Activated CD4-positive, alpha-beta T cell treated with anti-CD3 and anti-CD28 coated beads, Interleukin-2, amount 10 ng/mL, durations not matched to agents 7 days and 5 days (primary cell): ENCODE measurements at places on chromosomes 6 and 20. TPM values are rescaled to one million over a fixed set of nuclear protein-coding genes. Genes with fewer than 3 reads are reported as not detected.

- no peak overlapping the region for H3K27ac ChIP-seq
- H3K4me3 ChIP-seq: no peak overlapping the region
- no peaks in the 10 kb centered on the region for H3K4me1 ChIP-seq
- H3K27me3 ChIP-seq: no peaks in the 10 kb centered on the region
- no peak for DNase-seq
Measured at GRCh38 chr6:164109770-164110140, 695.2 kb downstream of the QKI start.

Gene RIMS4
- not detected for total RNA-seq

GRCh38 chr20:38673261-38673660 is 51.0 kb upstream of the SLC32A1 start:
- no peaks in the 10 kb centered on the region for H3K36me3 ChIP-seq
- DNase-seq: no peak
- H3K4me1 ChIP-seq: peaks cover 11% of the 10 kb centered on the region
- no peak overlapping the region for H3K27ac ChIP-seq
- H3K27me3 ChIP-seq: peaks cover 44% of the 10 kb centered on the region
- H3K4me3 ChIP-seq: peak overlapping the region; percentile 76

- no peak for DNase-seq
- H3K27ac ChIP-seq: no peak overlapping the region
- H3K36me3 ChIP-seq: no peaks in the 10 kb centered on the region
- H3K4me3 ChIP-seq: no peak overlapping the region
Measured at GRCh38 chr20:55415567-55416142, 589.7 kb downstream of the CBLN4 start.

- no peak overlapping the region for H3K4me3 ChIP-seq
- H3K36me3 ChIP-seq: no peaks in the 10 kb centered on the region
- DNase-seq: no peak
- no peaks in the 10 kb centered on the region for H3K27me3 ChIP-seq
- no peak overlapping the region for H3K27ac ChIP-seq
Measured at GRCh38 chr20:39857187-39857586, 831.8 kb downstream of the MAFB start.

Gene DPPA5
- not detected for total RNA-seq

DNA sequence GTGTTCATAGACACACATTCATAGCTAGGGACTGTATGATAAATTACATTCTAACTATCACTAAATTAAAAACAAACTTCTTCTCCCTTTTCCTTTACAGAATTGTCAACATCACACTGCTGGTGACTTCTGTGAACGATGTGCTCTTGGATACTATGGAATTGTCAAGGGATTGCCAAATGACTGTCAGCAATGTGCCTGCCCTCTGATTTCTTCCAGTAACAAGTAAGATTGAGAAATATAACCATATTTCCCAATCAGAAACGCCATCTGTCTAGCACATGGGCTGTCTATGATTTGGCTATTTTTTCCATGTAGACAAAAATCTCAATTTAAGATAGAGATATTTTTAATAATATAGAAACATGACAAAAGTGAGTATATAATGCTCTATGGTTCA is 367.7 kb downstream of the ARHGAP18 start:
- no peaks in the 10 kb centered on the region for H3K4me1 ChIP-seq
- DNase-seq: no peak
- no peaks in the 10 kb centered on the region for H3K36me3 ChIP-seq
- peaks cover 8% of the 10 kb centered on the region for H3K27me3 ChIP-seq
- H3K4me3 ChIP-seq: no peak overlapping the region

GRCh38 chr6:107386340-107386739 is 73.0 kb downstream of the PDSS2 start:
- H3K27ac ChIP-seq: no peak overlapping the region
- no peak for DNase-seq
- H3K27me3 ChIP-seq: no peaks in the 10 kb centered on the region
- H3K4me1 ChIP-seq: no peaks in the 10 kb centered on the region

- H3K36me3 ChIP-seq: peaks cover 2% of the 10 kb centered on the region
- peaks cover 2% of the 10 kb centered on the region for H3K27me3 ChIP-seq
- H3K4me3 ChIP-seq: no peak overlapping the region
- H3K4me1 ChIP-seq: peaks cover 42% of the 10 kb centered on the region
Measured at GRCh38 chr6:105487040-105487790, 84.3 kb upstream of the PREP start.

DNA sequence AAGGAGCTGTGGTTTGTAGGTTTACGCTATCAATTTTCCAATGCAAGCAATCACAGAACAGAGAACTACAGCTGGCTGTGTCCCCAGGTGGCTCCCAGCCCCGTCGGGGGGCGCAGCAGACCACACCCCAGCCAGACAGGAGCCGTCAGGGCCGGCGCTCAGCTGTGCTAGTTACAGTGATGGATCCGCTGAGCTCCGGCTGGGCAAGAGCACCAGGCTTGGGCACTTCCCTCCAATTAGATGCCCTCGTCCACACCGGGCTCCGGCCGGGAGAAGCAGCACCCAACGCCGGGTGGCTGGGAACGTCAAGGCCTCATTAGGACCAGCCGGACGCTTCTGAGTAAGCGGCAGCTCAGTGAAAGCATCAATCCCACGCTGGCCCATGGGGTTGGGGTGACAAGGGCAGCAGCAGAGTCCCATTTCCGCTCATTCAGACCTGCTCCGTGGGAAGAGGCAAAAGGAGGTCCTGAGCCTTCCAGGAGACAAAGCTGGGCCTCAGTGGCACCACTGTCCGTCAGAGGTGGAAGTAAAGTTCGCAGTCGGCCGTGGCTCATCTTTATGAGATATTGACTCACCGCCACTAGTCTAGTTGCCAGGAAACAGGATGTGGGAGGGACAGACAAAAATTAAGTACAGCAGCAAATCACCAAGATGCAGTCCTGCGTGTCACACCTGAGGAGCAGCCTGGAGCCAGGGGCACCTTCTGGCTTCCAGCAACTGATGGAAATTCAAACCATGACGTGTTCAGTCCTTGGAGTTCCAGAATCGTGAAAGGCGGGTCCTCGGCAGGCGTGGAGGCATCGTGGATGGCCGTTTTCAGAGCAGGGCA is 164.1 kb downstream of the TAF4 start:
- H3K27ac ChIP-seq: no peak overlapping the region
- no peak overlapping the region for H3K4me3 ChIP-seq
- H3K4me1 ChIP-seq: peaks cover 4% of the 10 kb centered on the region

Gene SRSF12
- total RNA-seq: not detected

DNA sequence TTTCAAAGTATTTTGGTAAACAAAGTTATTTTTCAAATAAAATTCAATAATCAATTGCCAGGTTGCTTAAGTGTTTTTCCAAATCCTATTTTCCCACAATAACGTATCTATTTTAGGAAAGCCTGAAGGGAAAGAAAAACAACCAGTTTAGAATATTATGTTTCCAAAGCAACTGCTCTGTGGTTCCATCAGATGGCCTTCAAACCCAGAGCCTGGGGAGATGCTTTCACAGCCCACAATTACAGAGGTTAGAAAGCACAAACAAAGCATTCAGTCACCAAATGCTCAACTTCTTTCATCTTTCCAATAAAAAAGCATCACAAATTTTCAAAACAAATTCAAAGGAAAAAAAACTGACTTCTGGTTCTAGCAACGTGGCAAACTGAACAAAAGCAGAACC is 66.0 kb downstream of the ELOVL5 start:
- H3K27ac ChIP-seq: peak overlapping the region; percentile 15
- H3K4me3 ChIP-seq: no peak overlapping the region
- peaks cover 45% of the 10 kb centered on the region for H3K36me3 ChIP-seq
- DNase-seq: no peak
- no peaks in the 10 kb centered on the region for H3K27me3 ChIP-seq

DNA sequence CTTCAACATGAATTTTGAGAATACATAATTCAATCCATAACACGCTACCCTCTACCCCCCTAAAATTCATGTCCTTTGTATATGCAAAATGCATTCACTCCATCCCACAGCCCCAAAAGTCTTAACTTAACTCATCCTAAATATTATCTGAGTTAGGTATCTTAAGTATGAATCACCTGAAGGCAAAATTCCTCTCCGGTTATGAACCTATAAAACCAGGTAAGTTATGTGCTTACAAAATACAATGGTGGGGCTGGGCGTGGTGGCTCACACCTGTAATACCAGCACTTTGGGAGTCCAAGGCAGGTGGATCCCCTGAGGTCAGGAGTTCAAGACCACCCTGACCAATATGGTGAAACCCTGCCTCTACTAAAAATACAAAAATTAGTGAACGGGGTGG is 23.5 kb upstream of the PRSS35 start:
- H3K27me3 ChIP-seq: no peaks in the 10 kb centered on the region
- no peaks in the 10 kb centered on the region for H3K4me1 ChIP-seq
- H3K4me3 ChIP-seq: no peak overlapping the region
- H3K36me3 ChIP-seq: no peaks in the 10 kb centered on the region
- no peak for DNase-seq

GRCh38 chr20:53940907-53941545 is 129.4 kb downstream of the BCAS1 start:
- no peaks in the 10 kb centered on the region for H3K36me3 ChIP-seq
- H3K27ac ChIP-seq: peak overlapping the region; percentile 9
- no peak for DNase-seq
- H3K27me3 ChIP-seq: peaks cover 1% of the 10 kb centered on the region
- H3K4me1 ChIP-seq: peaks cover 44% of the 10 kb centered on the region
- H3K4me3 ChIP-seq: no peak overlapping the region

- no peak for DNase-seq
- no peaks in the 10 kb centered on the region for H3K36me3 ChIP-seq
- no peak overlapping the region for H3K27ac ChIP-seq
- H3K27me3 ChIP-seq: no peaks in the 10 kb centered on the region
- no peak overlapping the region for H3K4me3 ChIP-seq
Measured at GRCh38 chr6:157037165-157037564, 260.0 kb downstream of the ARID1B start.

DNA sequence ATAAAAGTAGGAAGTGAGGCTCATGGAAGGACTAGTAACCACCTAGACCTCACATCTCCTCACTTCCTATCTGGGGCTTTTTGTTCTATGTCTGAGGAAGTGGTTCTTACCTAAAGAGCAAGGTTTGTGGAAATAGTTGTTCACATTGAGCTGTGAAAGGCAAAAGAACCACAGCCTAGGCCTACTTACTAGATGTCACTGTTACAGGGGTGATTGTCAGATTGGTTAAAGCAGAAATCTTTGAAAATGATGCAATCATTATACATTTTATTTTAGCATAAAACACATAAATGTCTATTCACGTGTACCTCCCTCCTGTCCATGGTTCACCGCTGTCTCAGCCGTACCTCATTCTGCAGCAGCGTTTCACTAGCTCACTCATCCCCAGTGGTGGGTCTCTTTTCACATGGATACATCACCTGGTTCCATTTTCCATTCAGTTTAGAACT is 268.8 kb downstream of the TMEM242 start:
- peak overlapping the region; percentile 86 for H3K27ac ChIP-seq
- peak; percentile 50 for DNase-seq
- no peaks in the 10 kb centered on the region for H3K27me3 ChIP-seq
- H3K4me3 ChIP-seq: no peak overlapping the region

GRCh38 chr6:115882174-115882573 is 178.5 kb downstream of the FRK start:
- no peak overlapping the region for H3K27ac ChIP-seq
- H3K36me3 ChIP-seq: no peaks in the 10 kb centered on the region
- no peak overlapping the region for H3K4me3 ChIP-seq

Gene LHFPL5
- not detected for total RNA-seq

DNA sequence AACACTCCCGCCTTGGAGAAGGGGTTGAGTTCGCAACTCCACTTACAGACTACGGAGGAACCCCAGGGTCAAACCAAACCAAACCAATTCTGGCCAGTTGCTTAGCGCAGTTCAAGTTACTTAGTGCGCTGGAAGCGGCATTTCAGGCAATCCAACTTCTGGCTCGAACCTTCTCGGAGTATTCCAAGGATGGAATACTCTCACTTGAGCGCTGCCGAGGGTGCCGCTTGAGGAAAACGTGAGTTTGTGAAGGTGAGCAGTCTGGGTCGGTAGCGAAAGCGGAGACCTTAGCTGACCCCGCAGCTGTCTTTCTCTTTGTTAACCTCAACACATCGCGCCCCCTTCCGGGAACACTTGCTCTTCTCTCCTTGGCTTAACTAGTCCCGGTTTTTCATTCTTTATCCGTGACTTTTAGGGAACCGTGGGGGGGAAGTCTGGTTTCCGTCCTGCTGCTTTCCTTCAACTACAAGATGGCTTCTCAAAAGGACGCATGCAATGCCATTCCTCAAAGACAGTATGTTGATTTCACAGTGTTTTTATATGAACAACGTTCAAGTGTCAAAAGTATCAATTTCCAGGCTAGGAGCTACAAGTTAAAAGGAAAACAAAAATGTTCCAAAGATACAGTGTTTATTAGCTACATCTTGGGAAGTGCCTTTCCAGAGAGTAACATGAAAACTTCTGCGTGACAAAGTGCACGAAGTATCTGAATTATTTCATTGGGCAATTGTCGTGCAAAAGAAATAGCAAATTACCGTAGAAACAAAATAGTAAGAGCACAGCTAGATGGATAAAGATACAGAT is 741 bp upstream of the PNISR start:
- H3K27me3 ChIP-seq: no peaks in the 10 kb centered on the region
- peaks cover 52% of the 10 kb centered on the region for H3K4me1 ChIP-seq
- H3K27ac ChIP-seq: peak overlapping the region; percentile 99
- peaks cover 25% of the 10 kb centered on the region for H3K36me3 ChIP-seq
- H3K4me3 ChIP-seq: peak overlapping the region; percentile 88

DNA sequence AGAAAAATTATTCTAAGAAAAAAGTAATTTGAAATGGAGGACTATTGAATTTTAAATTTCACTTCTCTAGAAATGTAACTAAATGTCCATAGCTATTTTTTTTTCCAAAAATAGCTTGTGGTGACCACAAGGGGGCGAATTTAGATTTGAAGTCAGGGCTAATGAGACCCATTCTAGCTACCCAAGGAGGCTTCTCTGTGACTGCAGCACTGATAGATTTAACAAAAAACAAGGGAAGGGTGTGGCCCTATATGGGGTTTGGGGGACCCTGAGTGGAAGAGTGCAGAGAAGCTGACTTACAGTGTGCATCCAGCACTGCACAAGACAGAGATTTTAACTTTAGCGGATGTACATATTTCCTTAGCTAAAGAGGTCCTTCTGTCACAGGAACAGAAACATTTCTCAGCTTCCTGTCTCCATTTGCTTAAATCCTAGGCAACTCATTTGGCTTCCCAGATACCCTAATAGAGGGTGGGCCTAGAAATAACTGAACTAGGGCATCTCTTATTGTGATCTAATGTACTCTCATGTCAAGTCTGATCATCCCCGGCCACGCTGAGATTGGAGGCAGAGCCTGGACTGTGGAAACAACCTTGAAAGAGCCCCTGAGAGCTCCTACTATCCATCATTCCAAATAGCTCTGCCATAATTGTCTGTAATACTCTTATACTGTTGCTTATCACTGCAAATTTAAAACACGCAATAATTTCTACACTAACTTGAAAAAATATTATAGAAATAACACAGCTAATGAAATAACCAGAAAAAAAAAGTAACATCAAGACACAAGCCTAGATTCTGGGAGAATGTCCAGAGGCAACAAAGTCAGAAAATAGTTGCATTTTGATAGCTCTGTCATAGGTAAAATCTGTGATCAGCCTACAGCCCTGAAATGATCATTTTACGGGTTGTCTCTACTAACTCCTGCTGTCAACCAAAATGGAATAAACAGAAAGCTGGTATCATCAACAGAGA is 93.6 kb downstream of the SNAP91 start:
- H3K27ac ChIP-seq: no peak overlapping the region
- no peak overlapping the region for H3K4me3 ChIP-seq
- no peaks in the 10 kb centered on the region for H3K27me3 ChIP-seq
- no peaks in the 10 kb centered on the region for H3K4me1 ChIP-seq
- DNase-seq: no peak
